ENCODE measurements at places on chromosomes 13 and 19. TPM values are rescaled to one million over a fixed set of nuclear protein-coding genes. Genes with fewer than 3 reads are reported as not detected.

DNA sequence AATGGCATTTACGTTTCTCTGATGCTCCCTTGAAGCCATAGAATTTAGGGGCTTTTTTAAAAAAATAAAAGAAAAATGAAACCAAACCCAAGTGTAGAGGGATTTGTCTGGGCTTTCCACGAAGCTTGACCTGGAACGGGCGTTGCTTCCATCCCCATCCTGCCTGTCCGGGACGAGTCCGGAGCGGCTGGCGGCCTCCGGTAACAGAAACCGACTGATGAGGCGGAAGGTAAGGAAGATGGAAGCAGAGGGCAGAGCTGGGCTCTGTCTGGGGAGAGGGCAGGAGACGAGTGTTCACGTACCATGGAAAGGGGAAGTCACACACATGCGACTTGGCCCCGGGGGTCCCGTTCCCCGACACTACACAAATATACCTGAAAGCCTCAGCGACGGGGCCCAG lies 34.3 kb downstream of the BTBD2 start:
- DNase-seq, result no peak

DNA sequence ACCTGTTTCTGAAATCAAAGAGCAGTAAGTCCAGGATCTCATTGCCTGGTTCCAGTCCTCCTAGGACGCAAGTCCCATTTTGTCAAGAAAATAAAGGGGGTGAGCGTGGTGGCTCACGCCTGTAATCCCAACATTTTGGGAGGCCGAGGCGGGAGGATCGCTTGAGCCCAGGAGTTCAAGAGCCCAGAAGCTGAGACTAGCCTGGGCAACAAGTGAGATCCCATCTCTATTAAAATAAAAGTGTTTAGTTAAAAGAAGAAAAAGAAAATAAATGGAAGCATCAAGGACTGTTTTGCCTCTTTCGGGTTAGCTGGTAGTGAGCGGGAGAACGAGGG lies 344 bp upstream of the HAUS5 start:
- DNase-seq, result no peak

- DNase-seq, result no peak
These were observed 90.5 kb downstream of the STARD13 start for GRCh38 chr13:33194820-33195692.

GRCh38 chr19:768424-768823 lies 17.5 kb downstream of the MISP start:
- DNase-seq, result no peak

DNA sequence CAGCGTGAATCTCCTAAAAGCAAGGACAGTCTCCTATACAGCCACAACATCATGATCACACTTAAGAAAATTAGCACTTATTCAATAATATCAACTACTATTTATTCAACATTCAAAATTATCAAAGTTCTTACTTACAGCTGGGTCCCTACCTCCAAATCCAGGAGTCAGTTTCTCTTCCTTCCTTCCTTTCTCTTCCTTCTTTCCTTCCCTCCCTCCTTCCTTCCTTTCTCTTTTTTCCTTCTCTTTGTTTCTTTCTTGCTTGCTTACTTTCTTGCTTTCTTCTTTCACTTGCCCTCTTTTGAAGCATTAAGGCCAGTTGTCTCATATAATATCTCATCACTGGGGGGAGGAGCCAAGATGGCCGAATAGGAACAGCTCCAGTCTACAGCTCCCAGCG lies 107.6 kb downstream of the DCT start:
- no peak for DNase-seq

- DNase-seq, result peak; percentile 58
These were observed 65.1 kb upstream of the RANBP3 start for GRCh38 chr19:6042776-6043726.

DNA sequence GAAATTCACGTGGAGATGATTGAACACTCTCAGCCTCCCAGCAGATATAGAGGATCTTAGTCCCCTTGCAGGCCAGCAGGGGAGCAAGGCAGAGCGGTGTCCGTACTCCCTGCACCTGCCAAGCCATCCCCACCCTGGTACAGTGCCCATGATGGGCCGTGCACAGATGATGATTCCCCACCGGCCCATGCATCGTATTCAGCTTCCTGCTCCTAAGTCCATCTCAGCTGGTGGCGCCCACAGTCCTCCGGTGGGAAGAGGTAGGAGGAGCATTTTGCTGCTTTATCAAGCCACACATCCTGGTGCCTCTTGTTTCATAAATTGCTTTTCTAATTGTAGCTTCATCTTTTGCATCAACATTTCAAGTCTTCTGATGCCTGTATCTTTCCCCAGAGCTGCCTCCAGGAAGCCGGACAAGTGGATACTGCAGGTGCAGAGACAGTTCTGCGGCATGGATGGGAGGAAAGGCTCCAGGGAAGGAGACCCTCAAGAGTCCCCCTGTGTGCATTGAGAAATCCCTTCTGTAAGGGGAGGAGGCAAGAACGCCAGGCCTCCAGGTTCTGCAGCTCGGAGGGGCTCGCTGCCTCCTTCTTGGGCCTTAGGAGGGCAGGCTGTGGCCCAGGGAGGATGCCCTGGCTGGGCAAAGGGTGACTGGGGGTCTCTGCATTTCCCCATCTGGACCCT lies 55.3 kb downstream of the F2RL3 start:
- peak; percentile 42 for DNase-seq

DNA sequence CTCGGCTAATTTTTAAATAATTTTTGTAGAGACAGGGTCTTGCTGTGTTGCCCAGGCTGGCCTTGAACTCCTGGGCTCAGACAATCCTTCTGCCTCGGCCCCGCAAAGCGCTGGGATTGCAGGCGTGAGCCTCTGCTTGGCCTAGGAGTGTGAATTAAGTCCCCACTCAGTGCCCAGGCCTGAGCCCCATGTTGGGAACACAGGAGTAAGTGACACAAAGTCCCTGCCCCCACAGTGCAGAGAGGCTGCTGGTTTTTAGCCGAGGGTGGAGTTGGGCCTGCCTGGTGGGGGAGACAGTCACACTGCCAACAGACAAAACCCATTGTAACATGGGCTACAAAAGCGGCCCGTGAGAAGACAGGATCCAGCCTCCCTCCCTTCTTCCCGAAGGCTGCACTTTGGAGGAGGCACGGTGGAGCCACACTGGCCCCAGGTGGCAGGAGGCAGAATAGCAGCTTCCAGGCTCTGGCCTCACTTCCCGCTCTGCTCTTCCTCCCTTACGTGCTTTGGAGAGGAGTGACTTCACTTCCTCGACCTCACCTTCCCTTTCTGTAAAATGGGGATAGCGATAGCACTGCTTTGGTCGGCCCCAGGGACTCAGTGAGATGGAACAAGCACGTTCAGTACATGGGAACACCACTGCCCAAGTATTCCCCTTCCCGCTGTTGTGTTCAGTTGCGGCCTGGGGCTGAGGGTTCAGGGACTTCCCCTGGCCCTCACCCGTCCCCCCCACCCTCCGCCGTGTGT lies 15.2 kb upstream of the EHD2 start:
- no peak for DNase-seq

DNA sequence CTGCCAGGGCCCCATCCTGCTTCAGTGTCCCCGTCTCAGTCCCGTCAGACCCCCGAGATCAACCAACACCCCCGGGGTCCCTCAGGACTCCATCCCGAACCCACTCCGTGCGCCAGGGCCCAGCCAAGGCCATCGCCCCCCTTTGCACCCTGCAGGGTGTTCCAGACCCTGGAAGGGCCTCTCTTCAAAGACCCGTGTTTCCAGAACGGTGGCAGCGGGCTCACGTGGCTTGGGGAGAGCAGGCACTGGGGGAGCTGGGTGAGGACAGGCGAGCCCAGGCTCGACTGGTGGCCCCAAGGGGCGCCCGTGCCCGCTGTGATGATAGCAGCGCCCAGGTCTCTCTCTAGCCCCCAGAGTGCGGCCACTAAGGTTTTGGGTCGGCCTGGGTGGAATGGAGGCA lies 1.4 kb downstream of the KASH5 start:
- DNase-seq, result no peak

GRCh38 chr19:28020619-28021258 lies 1192.2 kb downstream of the UQCRFS1 start:
- DNase-seq, result no peak

DNA sequence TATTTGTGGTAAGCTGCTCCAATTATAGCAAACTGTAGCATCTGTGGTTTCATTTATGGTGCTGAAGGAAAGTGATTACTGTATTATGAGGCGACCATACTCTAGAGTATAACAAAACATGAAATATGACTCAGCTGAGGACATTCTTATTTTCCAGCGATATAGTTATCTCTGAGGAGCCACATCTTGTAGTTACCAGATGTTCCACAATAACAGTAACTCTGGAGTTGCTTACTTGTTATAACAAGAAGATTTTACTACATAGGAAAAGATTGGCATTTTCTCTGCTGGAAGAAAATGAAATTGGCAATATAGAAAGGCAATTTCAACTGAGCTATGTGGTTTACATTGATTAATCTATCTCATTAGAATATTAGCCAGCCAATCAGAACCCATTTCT lies 1634.2 kb downstream of the PCDH9 start:
- DNase-seq, result no peak

DNA sequence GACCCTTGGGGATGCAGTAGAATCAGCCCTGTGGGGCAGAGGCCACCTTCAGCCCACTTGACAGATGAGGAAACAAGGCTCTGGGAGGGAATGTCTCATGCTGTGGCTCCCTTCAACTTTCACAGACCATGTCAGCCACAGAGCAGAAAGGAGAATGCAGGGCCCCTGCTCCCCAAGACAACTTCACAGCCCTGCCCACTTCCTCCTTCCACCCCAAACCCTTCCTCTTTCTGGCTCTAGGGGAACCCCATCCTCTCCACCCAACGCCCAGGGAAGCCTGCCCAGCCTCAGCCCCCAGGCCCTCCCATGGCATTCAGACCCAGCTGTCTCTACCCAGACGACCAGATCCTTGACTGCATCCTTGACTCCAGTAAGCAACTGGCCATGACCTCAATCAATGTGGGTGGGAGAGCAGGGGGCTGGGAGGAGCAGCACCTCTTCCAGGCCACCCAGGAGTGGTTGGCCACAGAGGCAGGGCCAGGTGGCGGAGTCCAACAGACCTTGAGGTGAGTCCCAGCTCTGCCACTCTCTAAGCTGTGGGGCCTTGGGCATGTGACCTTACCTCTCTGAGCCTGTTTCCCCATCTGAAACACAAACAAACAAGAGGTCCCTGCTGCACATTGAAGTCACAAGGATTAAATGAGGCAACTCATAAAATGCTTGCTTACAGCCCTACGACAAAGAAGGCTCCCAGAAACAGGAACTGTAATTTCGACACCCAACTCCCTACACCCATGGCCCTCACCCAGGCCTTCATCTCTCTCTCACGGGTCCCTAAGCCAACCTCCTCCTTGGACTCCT lies 15.8 kb downstream of the DEDD2 start:
- DNase-seq, result no peak

DNA sequence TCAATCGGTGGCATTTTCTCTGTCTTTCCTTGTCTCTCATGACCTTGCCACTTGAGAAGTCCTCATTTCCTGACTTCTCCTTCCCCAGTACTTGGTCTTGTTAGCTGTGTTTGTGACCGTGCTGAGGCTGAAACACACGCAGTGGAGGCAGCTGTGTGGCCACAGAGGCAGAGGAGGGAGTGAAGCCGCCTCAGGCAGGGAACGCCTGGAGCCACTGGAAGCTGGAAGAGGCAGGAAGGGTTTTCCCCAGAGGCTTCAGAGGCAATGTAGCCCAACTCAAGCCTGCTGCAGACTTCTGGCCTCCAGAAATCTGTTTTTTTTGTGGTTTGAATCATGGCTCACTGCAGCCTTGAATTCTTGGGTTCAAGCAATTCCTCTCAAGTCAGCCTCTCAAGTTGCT lies 29.2 kb upstream of the ARGLU1 start:
- no peak for DNase-seq

DNA sequence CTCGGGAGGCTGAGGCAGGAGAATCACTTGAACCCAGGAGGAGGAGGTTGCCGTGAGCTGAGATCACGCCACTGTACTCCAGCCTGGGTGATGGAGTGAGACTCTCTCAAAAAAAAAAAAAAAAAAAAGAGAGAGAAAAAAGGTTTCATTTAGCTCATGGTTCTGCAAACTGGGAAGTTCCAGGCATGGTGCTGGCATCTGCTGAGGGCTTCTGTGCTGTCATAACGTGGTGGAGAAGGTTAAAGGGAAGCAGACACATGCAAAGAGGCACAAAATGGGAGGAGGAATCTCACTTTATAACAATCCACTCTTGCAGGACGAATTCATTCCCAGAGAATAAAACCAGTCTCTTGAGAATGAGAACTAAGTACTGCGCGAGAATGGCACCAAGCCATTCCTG lies 34.9 kb upstream of the SIAH3 start:
- DNase-seq, result no peak

GRCh38 chr19:14416817-14417231 lies 2.3 kb downstream of the DDX39A start:
- no peak for DNase-seq

DNA sequence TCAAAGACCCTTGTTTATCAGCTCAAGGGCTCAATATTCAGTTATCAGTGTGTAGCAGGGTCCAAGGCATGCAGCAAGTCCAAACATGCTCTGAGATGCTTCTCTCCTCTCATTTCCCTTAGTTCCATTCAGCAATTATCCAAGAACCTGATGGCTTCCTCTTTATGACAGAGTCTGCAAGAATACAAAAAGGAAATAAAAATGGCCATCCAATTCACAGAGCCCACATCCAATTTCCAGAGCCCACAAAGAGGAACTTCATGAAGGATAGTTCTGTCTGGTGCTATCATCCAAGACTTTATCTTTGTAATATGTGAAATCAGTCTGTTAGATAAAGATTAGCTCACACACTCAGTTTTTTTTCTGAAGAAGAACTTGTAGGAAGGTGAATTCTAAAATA lies 217.2 kb downstream of the LACC1 start:
- no peak for DNase-seq

- DNase-seq, result no peak
These were observed 1.9 kb downstream of the KCTD12 start for GRCh38 chr13:76884186-76884906.

ZNF71 gene
- total RNA-seq, result 15.8 TPM

ZNF723 gene
- total RNA-seq, result not detected

APOC1 gene
- 145 TPM for total RNA-seq

TMEM38A gene
- total RNA-seq, result 7.6 TPM

STK11 gene
- 59.9 TPM for total RNA-seq

CCNA1 gene
- total RNA-seq, result 3.5 TPM

ACP7 gene
- total RNA-seq, result 0.29 TPM

Data from type B pancreatic cell (in vitro differentiated cells).